Amygdala (tissue), 56 donors: ENCODE measurements at places on chromosomes 12 and 14.

- peak; percentile 49 for DNase-seq
These were observed 74.2 kb downstream of the SMOC1 start for GRCh38 chr14:69953266-69953915.

DNA sequence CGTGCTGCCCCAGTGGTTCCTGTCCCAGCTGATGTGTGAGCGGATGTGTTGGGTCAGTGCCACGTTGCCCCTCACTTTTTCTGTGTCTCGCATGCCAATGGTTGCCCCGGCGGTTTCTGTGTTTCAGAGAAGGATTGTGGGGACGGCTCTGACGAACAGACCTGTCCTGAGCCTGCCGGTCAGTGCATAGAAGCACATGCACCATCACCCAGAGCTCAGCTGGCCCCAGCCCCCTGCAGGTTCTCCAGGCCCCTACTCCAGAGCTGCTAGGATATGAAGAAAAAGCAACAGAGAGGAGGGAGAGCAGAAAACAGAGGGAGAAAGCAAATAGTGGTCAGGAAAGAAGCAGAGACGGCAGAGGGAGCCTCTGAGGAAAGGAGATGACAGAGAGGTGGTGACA lies 20.6 kb upstream of the LRP1-AS start:
- no peak for DNase-seq

- DNase-seq, result no peak
These were observed 4.1 kb upstream of the PAX9 start for GRCh38 chr14:36657399-36658122.

- no peak for DNase-seq
These were observed 10.6 kb upstream of the NRDE2 start for GRCh38 chr14:90342327-90342726.

DNA sequence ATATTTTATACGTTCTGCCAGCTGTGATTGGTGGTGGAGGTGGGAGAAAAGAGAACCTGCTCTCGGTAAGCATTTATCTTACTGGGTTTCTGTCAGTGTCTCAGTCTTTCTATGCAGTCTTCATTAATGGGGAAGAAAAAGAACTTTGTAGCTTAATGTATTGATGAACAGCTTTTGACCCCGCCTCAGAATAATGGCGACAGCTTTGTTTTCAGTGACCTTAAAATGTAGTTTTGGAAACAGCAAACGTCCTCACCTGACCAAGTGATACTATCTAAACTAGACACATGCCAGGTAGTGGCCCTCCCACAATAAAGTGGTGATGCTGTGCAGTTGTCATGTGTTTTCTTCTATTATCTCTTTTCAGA lies 1.4 kb downstream of the DACT1 start:
- DNase-seq, result no peak

- DNase-seq, result no peak
These were observed 30.5 kb downstream of the PPP2R5C start for GRCh38 chr14:101791919-101792572.

- no peak for DNase-seq
These were observed 90.2 kb downstream of the TTLL5 start for GRCh38 chr14:75751296-75751695.

GRCh38 chr12:89357297-89357730 lies 5.0 kb upstream of the DUSP6 start:
- no peak for DNase-seq

GRCh38 chr12:116545144-116545543 lies 14.0 kb upstream of the MAP1LC3B2 start:
- no peak for DNase-seq

DNA sequence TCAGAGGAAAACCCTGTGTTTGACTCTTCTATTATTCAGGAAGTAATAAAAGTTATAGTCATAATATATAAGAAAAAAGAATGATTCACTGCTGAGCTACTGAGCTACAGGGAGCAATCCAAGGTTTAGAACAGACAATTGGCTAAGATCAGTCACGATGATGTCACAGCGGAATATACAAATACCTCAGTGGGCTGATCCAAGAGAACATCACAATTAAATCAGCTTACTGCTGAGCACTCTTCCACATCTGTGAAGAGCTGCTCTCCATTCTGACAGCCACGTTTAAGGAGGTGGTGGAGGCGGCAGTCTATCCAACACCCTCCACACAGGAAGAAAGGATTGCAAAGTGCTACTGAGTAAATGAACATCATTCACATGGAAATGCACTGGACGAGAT lies 271.0 kb downstream of the APAF1 start:
- no peak for DNase-seq

DNA sequence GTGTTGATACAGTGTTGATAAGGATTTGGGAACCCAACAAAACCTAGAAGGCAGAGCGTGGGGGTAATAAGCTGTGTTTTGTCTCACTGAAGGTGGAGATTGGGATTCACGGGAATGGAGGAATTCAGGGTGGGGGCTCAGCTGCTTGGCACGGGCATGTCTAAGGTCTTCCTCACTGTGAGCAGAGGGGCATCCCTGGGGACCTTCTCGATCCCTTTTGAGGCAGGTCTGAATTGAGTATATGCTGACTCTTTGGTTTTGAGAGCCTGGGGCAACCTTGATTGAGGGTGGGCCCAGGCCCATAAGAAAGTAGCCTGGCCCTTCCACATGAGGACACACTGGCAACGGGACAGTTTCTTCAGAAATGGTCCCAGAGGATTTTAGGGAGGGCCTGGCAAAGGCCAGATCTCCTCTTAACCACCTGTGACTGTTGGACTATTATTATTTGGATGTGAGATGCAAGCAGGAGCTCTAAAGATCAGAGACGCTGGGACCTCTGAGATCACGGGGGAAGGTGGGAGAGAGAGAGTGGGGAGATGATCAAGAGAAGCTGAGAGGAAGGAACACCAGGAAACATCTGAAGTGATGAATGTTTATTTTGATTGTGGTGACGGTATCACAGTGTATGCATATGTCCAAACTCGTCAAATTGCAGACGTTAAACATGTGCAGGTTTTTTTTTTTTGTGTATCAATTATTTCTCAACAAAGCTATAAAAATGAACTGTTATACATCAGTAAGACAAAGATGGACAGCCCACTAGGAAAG lies 48.4 kb downstream of the SMIM41 start:
- no peak for DNase-seq

- DNase-seq, result no peak
These were observed 38.7 kb downstream of the WIF1 start for GRCh38 chr12:65082406-65082805.
